ENCODE measurements at places on chromosomes 12 and 14. TPM values are rescaled to one million over a fixed set of nuclear protein-coding genes. Genes with fewer than 3 reads are reported as not detected.

FAM181A gene
- total RNA-seq: not detected

IL26 gene
- not detected for total RNA-seq

CALCOCO1 gene
- 67.4 TPM for total RNA-seq

GARIN6 gene
- total RNA-seq: not detected

Measured in liver (tissue), 10 donors.